ENCODE measurements at places on chromosomes 5 and 9.

- DNase-seq = peak; percentile 1
Measured at GRCh38 chr5:103674739-103675138, 112.2 kb upstream of the NUDT12 start.

- no peak for DNase-seq
Measured at GRCh38 chr9:133490865-133491655, 12.2 kb upstream of the SLC2A6 start.

- peak; percentile 78 for DNase-seq
Measured at GRCh38 chr5:154627698-154628678, 127.2 kb upstream of the LARP1 start.

GRCh38 chr5:142871363-142872193 is 101.4 kb downstream of the ARHGAP26 start:
- DNase-seq = no peak

DNA sequence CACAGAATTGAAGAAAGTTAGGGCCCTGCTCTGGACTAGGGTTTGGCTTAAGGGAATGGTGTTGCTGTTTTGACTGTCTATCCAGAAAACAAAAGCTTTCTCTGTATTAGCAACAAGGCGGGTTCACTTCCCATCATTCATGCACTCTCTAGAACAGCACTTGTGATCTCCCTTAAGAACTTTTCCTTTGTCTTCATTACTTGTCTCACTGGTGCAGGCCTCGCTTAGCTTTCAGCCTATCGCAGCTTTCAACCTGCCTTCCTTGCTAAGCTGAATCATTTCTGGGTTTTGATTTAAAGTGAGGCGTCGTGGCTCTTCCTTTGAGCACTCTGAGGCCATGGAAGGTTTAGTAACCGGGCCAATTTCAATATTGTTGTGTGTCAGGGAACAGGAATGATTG is 35.2 kb upstream of the LPCAT1 start:
- DNase-seq = no peak

GRCh38 chr5:78586251-78586650 is 62.3 kb downstream of the LHFPL2 start:
- DNase-seq = peak; percentile 99

DNA sequence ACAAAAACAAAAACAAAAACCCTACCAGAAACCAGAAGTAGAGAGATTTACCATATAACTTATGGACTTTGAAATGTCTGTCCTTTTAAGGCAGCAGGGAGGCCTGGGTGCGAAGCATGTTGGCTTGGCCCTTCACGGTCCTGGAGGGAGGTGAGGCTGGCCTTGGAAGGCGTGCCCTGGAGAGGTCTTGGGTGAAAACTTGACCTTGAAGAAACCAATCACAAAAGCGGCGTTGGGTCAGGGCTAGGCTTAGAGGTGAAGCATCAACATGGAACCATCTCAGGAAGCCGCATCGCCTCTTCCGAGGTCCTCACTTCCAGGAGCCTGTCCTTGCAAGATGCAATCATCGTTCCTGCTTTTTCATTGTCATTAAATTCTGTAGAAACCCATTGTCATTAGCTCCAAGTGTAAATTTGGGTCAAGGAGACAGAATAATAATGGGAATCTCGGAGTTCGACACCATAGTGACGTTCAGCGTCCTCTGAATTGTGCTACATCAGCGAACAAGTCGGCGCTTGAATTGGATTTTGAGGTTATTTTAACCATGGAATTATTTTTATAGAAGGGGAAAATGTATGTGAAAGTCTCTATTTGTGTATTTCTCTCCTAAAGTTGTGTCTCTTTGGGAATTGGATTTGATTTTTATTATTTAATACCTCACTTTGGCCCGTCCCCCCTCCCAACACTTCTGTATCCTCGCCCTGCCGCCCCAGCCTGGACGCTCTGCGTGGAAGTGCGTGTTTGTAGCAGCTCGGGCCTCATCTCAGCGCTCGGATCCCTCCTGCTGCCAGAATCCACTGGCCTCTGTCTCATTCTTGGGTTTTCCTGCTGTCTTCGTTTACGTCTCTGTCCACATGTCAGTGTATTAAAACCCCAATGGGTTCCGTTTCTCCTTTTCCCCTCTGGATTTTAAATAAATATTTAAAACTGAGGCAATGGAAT is 11.1 kb upstream of the ORM1 start:
- no peak for DNase-seq

DNA sequence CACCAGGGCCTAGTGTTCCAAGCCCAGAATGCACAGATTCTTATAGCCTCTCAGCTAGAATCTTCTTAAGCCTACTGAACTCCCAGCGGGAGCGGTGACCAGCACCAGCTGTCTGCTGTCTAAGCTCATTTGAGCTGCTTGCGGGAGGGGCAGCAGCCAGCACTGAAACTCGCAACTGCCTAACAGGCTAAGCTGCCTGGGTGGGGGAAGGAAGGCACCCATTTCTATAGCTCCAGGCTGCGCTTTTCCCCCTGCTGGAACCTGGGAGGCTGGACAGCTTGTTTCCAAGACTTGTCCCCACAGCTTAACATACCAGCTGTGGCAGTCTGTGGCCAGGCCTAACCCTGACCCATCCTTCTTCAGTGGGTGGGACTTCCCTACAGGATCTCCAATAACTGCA is 512.9 kb downstream of the EFNA5 start:
- no peak for DNase-seq

DNA sequence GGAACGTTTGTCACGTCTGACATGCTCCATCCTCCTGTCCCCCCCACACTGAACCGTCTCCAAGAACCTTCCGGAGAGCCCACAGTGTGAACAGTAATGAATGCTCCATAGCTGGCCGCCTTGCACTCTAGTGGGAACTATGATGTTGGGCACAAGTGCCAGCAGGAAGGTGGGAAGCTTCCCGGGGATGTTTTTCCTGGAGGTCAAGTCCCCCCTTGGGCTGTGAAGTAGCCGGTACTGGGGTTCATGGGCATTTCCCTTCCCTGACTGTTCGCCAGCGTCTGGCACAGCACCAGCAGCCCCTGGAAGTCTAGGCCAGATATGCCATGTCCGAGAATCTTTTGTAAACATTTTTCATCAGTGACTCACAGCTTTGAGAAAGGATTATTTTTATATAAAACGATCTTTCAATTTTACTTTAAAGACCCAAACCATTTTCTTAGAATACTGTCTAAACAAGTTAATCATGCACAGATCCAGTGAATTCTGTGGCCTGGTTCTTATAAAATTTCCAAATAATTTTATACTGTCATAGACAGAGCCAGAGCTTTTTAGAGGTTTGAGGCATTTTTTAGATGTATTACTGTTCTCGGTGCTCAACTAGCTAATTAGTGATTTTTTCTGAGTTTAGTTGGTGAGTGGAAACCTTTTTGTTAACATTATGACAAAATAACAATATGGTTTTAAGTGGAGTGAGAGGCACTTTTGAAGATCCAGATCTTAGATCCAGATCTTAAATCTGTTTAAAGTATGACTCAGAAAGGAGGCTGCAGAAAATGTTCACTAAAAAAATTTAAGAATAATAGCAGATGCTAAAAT is 11.6 kb downstream of the ABL1 start:
- peak; percentile 65 for DNase-seq

DNA sequence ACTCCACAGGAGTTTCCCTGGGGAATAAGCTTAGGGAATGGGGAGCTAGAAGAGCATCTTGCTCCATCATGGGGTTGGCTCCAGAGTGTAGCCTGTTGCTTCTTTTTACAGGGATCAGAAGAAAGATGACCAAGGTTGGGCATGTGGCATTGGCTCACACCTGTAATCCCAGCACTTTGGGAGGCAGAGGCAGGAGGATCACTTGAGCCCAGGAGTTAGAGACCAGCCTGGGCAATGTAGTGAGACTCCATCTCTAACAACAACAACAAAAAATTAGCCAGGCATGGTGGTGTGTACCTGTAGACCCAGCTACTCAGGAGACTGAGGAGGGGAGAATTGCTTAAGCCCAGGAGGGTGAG is 18.4 kb downstream of the NUDT2 start:
- DNase-seq = no peak

GRCh38 chr5:73957397-73958001 is 331.5 kb downstream of the ARHGEF28 start:
- no peak for DNase-seq

DNA sequence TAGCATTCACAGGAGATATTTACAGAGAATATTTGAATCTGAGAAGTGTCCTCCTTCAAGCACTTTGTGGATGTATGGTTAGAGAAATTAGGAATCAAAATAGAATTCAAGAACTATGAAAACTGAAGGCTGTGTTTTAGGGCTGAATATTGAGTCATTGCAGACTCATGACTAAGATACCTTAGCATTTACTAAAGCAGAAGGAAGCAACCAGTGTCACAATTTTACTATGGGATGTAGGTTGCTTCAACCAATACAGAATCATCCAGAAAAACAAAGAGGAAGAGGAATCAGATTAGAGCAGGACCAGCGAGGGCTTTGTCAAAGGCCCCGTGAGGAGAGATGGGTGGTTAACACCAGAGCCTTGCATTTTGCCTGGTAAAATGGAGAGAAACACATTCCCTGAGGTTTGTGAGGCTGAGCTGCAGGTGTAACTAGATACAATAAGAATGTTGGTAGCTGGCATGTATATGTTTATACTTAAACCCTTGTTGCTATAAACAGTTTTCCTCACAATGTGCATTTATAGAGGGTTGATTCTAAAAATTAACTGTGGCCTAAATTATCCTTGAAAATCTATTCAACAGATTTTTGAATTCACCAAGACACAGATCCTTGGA is 518.1 kb downstream of the AGTPBP1 start:
- DNase-seq = peak; percentile 39

DNA sequence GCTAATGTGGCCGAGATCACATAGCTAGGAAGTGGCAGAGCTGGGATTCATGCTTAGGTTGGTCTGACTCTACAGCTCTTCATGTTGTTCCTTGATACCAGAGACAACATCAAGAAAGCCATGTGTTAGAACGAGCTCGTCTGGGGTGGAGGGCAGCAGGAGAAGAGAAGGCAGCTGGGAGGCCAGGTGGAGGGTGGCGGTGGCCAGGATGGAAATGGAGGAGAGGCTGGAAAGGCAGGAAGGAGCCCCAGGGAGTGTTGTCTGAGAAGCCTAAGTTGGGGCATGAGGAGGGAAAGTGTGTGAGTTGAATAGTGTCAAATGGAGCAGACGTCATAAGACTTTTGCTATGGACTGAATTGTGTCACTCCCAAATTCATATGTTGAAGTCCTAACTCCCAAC is 315.3 kb downstream of the GADD45G start:
- no peak for DNase-seq

GRCh38 chr5:93915142-93915553 is 173.7 kb upstream of the POU5F2 start:
- peak; percentile 62 for DNase-seq

DNA sequence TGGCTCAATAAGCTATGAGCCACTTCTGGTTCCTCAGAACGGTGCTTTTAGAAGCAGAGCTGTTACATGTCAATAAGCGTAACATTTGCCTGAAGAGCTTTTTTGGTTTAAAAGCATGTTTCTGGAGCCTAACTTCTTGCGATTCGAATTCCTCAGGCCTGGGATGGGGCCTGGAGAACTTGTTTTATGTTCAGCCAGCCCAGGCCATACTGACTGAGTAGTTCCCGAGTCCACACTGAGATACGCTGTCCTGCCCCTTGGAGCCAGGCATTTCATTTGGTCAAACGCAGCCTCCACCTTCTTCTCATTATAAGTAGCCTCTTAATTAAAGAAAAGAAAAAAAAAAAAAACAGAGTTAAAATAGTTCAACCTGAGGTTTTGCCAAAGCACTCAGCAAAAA is 260.6 kb upstream of the ANKRD55 start:
- DNase-seq = no peak

- peak; percentile 33 for DNase-seq
Measured at GRCh38 chr9:123065196-123065595, 31.7 kb downstream of the GPR21 start.

GRCh38 chr5:172315587-172316493 is 32.3 kb upstream of the UBTD2 start:
- DNase-seq = no peak

GRCh38 chr5:5983261-5983980 is 394.9 kb downstream of the MED10 start:
- DNase-seq = no peak

DNA sequence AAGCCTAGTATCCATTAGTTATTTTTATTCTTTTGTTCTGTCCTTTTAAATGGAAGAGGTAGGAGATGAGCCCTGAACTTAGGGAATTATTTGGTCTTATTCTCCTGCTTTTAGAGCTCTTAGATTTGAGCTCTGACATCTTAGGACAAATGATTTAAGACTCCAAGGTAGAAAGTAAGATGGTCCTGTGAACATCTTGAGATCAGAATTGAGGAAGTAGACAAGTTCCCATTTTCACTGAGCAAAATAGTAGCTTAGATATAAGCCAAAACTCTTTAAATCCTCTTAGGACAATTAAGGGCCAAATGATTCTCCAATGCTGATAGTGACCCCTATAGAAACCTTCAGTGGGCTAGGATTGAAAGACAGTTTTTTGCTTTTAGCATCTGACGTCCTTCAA is 53.0 kb upstream of the RUSC2 start:
- DNase-seq = no peak

GRCh38 chr9:76580188-76580587 is 121.2 kb downstream of the GCNT1 start:
- DNase-seq = no peak

DNA sequence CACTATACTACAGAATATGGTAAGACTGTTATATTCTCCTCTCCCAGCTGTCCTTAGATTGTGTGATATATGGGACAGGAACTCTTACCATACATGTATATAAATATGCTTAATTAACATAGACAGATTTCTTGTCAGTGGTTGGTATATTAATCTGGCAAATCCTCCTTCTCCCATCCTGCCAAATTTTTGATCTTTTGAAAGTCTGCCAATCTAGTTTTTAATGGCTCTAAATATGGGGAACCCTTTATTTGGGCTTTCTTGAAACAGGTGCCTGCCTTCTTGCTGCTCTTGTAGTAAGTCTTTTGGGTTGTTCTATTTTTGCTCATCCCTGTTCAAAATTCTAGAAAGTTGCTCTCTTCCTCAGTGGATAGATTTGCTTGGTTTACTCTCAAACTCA is 63.5 kb downstream of the SPATA31D1 start:
- no peak for DNase-seq

DNA sequence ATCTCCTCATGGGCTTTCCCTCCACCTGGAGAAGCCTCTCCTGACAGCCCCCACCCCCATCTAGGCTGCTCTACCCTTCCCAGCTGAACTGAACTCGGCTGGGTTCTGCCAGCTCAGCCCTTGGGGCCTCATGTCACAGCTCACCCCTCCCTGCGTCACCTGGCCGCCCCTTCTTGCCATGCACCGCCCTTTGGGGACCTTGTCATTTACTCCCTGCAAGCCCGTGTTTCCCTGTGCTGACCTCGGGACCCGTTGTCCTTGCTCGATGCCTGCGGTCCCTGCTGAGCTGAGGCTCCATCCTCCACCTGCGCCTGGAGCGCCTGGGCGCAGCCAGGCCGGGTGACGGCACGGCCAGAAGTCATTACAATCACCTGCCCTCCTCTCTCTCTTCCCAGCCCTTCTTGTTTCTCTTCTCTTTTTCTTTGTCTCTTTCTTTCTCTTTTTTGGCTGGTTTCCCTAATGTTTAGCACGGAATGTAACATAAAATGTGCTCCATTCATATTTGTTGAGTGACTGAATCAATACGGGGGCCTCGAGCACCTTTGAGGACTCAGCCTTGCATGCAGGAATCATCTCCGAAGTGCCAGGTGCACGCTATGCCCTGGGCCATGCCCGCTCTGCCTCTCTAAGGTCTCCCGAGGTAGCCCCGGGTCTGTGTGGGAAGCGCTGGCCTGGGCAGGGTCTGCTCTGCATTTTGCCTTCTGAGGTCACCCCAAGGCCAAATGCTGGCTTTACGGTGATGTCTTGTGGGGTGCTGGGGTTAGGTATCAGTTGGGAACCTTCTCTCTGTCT is 48.1 kb upstream of the COL5A1 start:
- DNase-seq = no peak

GRCh38 chr5:159519365-159519764 is 189.1 kb upstream of the IL12B start:
- DNase-seq = no peak
